AG10803 (cell line): ENCODE measurements at places on chromosomes 3 and 15.
A peak's percentile ranks its signal among the peaks of the same experiment; 100 is the strongest.

- no peak for DNase-seq
Measured at GRCh38 chr3:87997966-87998365, 60.8 kb downstream of the CGGBP1 start.

GRCh38 chr3:160963949-160964348 lies 141.2 kb downstream of the B3GALNT1 start:
- DNase-seq, result no peak

DNA sequence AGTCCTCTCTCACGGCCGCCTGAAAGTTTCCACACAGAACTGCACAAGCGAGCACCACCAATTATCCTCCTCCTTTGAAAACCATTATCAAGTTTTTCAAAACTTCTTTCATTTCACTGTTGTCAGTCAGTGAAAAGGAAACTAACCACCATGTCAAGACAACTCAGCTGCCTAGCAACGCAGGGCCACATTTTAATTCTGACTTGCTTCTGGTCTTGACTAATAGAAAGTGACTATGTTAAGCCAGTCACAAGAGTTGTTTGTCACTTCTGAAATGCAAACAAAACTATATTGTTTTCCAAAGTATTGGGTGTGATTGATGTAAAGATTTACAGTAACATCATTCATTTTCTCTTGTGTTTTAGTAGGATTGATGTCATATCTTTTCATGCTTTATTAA lies 612.8 kb upstream of the AGTR1 start:
- DNase-seq, result no peak

- DNase-seq, result peak; percentile 85
Measured at GRCh38 chr15:30924353-30924752, 20.6 kb downstream of the FAN1 start.

- DNase-seq, result no peak
Measured at GRCh38 chr15:26097216-26097615, 234.1 kb upstream of the ATP10A start.

DNA sequence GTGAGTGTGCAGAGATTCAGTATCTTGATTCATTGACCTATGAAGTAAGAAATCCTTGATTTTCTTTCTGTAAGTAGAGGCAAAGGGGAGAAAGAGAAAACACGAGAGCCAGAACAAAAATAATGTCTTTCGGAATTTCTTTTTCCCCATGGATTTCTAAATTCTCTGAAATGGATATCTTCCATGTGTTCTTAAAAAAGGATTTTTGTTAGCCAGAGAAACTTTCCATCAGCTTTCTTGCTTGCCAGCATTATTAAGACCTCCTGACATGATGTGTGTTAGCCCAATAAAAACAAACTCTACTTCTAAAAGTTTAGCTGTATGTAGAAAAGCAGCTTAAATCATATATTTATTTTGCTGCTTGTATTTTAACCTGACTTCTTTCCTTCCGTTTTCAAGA lies 122.3 kb upstream of the AADACL2 start:
- no peak for DNase-seq

DNA sequence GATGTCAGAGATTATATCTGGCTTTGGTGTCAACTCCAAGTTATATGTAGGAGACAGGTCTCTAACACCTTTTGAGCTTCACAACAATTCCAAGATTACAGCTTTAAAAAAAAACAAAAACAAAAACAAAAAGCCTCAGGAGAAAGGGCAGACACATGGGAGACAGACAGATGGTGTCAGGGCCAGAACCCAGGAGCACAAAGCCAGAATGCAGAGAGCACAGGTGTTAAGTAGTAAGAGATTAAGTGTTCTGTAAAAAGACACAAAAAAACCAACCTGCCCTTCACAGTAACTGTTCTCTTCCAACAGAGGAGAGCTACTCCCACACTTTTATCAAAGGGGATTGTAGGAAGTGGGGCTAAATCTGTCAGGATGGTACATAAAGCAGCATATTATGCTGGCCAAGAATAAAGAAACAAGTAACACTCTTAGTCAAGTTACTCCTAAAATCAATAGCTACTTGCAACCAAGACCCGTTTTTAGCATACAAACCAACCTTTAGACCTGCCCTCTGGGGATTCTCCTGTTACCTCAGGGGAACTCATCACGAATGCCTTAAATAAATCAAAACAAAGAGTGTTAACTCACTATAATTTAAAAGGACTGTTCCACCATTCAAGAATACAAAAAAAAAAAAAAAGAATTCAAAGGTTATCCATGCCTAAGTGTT lies 5.9 kb downstream of the CPEB1 start:
- no peak for DNase-seq

DNA sequence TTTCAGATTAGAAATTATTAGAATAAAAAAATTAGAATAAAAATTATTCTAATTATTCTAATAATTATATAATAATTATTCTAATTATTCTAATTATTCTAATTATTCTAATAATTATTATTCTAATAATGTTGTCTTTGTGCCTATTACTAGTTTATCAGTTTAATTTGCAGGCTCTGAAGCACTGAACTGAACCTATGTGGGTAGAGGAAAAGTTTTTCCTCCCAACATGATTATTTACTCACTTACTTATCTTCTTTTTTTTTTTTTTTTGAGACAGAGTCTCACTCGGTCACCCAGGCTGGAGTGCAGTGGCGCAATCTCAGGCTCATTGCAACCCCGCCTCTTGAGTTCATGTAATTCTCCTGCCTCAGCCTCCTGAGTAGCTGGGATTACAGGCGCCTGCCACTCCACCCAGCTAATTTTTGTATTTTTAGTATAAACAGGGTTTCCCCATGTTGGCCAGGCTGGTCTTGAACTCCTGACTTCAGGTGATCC lies 39.7 kb upstream of the C15orf39 start:
- no peak for DNase-seq

DNA sequence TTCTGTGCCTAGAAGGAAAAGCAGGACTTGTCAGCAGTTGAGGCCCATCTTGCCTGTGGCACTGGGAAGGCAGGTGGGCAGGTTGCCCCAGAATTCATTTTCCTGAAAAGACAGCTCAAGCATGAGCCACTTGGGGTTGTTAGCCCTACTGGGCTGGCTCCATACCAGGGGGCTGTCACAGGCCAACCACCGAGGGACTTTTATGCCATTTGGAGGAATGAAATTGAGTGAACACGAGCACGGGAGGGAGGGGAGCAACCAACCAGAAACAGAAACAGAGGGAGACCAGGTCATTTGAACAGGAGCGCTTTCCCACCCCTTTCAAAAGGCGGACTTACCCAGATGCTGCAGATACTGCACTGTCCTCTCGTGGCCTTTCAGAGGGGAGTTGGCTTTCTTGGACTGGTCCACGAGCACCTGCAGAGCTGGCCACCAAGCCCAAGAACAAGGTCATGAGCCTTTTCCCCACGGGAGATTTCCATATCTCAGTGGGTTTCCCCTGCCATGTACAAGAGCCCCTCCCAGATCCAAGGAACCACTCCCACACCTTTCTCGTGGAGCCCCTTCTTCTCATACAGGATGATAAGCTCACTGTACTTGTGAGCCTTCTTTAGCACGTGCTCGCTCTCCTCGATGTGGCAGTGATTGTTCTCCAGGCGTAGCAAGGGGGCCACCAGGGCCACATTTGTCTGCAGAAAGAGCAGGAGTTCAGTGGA lies 9.9 kb upstream of the PLA2G4F start:
- no peak for DNase-seq

- DNase-seq, result no peak
Measured at GRCh38 chr3:171169443-171169842, 142.9 kb upstream of the SLC2A2 start.

GRCh38 chr15:62112616-62113593 lies 46.1 kb downstream of the C2CD4A start:
- peak; percentile 67 for DNase-seq
